ENCODE measurements at places on chromosomes 11 and 22. TPM values are rescaled to one million over a fixed set of nuclear protein-coding genes. Genes with fewer than 3 reads are reported as not detected.

Gene LRRC56
- 0.24 TPM for total RNA-seq

- DNase-seq = no peak
Measured at GRCh38 chr11:73409431-73409830, 33.2 kb downstream of the RELT start.

DNA sequence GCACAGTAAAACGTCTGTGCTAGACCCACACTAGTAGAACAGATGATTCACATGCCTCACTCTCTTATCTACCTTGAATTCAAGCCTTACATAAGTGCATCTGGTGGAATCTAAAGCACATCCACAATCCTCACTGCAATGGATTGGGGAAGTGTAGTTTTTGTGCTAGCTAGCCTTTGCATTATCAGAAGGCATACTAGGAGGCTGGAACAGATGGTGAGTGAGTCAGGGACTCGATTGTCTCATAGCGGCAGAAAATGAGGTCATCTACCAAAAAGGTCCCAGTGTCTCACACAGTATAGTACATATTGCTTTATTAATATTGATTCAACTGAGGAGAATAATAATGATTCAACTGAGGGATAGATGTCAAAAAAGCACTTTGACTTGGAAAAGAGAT is 9.3 kb downstream of the MSANTD4 start:
- no peak for DNase-seq

Gene SLC22A12
- total RNA-seq = 0.56 TPM

Gene GGTLC2
- not detected for total RNA-seq

GRCh38 chr11:86511086-86511551 is 136.4 kb downstream of the CCDC81 start:
- DNase-seq = no peak

- no peak for DNase-seq
Measured at GRCh38 chr11:77698896-77699295, 61.3 kb upstream of the CLNS1A start.

DNA sequence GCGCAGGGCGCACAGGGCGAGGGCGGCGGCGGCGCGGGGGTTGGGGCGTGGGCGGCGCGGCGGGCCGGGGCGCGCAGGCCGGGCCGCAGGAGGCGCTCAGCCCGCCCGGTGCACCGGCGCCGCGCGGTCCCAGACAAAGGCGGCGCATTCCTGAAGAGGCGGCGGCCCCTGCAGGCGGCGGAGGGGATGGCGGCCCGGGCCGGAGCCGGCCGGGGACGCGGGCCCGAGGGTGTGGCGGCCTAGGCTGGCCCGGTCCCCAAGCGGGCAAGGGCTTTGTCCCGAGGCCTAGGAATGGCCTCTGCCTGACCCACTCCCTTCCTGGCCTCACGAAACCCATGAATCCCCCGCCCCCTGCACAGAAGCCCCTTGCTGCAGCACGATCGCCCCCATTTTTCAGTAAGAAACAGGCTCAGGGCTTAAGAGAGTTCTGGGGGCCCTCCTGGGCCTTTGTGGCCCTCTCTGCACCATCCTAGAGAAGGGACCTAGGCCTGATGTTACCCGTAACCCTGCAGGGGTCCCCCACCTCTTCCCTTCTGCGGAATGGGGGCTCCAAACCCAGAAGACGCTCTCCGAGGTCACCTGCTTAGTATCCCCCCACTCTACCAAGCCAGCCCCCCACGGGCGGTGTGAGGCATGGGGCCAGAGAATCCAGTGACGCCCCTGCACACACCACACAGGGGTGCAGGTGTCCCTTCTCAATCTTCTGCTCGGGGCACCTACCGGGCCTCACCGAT is at the start of gene RTN4R:
Gene RTN4R (minus strand): TSS at position 40 of the 734 bp plus-strand sequence. CDS start 226 bp downstream, outside the sequence.
- DNase-seq = no peak

- DNase-seq = no peak
Measured at GRCh38 chr11:27290261-27291050, 72.6 kb downstream of the CCDC34 start.

GRCh38 chr11:15662285-15662684 is 547.6 kb downstream of the INSC start:
- no peak for DNase-seq

Gene SCGB1C1
- not detected for total RNA-seq

DNA sequence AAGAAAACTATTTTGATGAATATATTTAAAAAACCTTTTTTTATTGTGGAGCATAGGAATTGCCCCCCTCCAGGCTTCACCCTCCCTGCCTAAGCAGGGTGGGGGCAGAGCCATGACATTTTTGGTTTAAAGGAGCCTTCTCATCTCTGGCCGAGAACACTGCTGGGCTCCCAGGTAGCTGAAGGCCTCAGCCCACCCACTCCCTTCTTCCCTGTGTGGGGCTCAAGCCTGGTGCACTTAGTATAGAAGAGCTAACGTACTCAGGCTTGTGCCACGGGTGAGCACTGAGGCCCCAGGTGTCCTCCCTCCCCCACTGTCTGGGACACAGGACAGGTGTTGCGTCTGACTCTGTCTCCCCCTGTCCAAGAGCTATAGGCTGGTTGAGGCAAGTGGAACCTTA is 2.2 kb upstream of the IL18BP start:
- no peak for DNase-seq

DNA sequence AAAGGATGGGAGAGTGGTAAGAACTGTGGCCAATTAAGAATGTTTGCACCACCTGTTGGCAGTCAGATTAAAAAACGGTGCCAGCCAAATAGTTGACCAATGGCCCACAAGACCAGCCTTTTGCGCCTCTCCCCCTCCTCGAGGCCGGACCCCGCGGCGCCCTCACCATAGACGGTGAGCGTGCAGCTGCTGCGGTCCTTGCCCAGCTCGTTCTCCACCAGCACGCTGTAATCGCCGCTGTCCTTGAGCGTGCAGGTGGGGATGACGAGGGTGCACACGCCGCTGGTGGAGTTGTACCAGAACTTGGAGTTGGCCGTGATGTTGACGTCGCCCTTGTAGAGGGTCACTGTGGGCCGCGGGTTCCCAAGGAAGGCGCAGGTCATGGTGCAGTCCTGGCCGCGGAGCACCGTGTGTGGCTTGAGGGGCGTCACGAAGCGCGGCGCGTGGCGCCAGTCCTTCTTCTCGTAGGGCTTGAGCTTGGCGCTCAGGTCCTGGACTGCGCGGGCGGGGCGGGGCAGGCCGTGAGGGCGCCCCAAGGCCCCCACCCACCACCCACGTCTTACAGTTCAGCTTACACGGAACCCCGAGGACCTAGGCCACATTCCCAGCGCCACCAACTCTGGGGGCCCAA is 7.2 kb downstream of the TMEM86A start:
- DNase-seq = no peak

DNA sequence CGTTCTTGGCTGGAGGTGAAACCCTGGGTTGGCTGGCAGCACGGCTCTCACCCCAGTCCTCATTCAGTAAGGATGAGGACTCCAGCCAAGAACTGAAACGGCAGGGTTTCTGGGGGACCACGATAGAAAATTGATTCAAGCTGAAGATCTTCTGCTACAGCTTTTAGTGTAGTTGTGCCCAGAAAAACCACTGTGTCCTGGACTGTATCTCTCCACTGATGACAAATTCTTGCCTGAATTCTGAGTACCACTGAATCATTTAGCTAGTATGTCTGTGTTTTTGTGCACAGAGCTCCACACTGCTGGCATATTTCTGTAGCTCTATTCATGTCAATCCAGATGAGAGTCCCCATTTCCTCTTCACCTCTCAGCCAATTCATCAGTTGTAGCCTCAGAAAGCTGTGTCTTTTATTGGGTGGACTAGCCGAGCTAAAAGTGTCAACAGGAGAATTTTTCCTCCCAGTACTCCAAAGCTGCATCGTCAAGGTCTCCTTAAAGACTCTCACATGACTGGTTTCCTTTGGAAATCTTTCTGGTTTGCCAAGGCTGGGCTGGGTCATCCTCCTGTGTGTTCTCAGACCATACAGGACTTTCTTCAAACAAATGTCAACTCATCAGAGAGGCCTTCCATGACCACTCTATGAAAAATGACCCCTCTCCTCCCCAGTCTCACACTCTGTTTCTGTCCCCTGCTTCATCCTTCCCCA is 144.6 kb downstream of the LDLRAD3 start:
- DNase-seq = no peak

Gene RPL3
- 1,543 TPM for total RNA-seq

DNA sequence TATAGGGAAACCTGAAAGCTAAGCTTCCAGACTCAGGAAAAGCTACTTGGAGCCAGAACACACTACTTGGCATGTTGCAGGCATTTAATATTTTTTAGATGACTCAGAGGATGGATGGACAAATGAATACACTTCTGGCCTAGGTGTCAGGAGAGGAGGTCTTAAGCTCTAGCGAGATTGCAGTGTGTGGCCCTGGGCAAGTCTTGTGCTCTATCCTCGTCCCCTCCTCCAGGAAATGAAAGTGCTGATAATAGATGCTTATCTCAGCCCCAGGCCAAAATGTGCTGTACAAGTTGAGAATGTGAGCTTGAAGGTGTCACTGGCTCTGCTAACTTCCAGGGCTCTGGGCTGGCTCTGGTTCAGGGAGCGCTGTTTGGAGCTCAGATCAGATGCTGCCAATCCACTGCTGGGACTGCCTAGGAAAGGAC is 136.3 kb downstream of the PKNOX2 start:
- no peak for DNase-seq

DNA sequence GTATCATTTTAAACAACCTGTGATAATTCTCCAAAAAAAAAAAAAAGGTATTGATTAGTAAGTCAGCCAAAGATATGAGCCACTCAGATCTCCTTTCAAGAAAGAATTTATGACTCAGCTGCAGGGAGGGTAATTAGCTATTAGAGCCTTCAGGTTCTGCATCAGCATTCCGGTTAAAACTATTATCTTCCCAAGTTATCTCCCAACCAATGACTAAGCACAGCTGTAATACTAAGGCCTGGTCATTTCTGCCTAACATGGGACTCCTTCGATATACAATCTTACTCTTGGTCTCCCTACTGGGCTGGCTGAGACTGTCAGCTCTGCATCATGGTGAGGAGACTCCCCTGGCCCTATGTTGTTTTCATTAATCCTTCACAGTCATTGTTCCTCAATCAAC is 60.4 kb downstream of the SBF2 start:
- DNase-seq = no peak

GRCh38 chr11:26593691-26594090 is 21.6 kb upstream of the MUC15 start:
- DNase-seq = no peak

- no peak for DNase-seq
Measured at GRCh38 chr11:529728-530411, 5.5 kb downstream of the HRAS start.

Gene MCAM
- total RNA-seq = 1,211 TPM

GRCh38 chr22:31211482-31211861 is 626 bp upstream of the LIMK2 start:
- no peak for DNase-seq

Gene DDI1
- not detected for total RNA-seq

- no peak for DNase-seq
Measured at GRCh38 chr22:35634943-35635540, 13.2 kb upstream of the APOL6 start.

Gene MPZL2
- 29.8 TPM for total RNA-seq

DNA sequence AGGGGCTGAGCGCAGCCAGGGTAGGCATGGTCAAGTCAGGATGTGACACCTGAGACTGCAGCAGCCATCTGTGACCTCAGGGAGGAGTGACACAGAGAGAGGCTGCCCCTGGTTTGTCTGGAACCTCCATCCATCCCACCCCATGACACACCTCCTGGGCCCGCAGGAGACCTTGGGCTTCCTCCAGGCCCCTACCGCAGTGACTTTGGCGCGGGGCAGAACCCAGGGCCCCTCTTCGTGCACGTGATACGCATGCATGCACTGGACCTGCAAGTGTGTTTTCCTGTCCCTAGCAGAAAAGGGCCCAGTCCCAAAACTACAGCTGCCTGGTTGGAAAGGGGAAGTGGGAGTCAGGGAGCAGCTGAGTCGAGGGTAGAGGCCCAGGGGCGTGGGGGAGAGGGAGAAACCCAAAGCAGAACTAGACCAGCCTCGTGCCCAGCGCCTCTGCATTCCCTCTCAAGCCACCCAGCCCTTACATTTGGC is 7.9 kb upstream of the CYTH4 start:
- no peak for DNase-seq

DNA sequence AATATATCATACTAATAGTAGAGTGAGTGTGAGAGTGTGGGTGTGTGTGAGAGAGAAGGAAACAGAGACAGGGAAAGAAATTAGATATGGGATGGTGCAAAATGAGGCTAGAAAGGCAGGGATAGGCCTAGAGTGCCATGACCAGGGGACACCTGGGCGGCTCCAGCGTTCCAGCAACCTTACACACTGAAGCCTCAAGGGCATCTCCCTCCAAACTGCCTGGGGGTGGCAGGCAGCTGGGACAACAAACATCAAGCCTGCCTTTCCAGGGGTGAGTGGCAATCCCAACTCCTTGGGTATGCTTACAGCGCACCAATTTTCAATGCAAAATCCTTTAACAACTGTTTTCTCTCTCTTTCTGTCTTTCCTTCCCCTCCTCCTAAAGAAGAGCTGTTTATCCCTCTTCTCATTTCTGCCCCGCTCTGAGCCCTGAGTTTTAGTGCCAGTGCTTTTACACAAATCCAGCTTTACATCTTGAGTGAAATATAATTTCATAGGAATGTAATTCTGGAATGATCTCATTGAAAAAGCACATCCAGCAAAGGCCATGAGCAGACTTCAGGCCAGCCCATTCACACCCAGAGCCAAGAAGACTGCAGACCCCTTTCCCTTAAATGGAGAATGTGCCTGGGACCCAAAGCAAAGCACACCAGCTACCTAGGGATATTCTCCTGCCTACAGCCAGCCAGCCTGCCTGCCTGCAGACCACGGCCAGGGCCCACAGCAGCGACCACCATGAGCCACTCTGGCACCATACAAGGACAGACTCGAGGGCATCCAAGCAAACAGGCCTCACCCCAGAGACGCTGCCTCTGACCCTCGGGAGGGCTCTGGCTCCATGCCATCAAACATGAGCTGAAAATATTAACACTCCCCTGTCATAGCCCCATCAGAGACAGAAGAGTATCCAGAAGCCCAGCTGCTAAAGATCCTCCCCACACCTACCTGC is 90.3 kb downstream of the RPL27A start:
- DNase-seq = no peak

- DNase-seq = no peak
Measured at GRCh38 chr22:17562906-17563870, at the start of gene SLC25A18. Gene SLC25A18, plus strand, starts transcription at chr22:17563498. Its CDS starts 16,447 bp downstream, at chr22:17579945.

DNA sequence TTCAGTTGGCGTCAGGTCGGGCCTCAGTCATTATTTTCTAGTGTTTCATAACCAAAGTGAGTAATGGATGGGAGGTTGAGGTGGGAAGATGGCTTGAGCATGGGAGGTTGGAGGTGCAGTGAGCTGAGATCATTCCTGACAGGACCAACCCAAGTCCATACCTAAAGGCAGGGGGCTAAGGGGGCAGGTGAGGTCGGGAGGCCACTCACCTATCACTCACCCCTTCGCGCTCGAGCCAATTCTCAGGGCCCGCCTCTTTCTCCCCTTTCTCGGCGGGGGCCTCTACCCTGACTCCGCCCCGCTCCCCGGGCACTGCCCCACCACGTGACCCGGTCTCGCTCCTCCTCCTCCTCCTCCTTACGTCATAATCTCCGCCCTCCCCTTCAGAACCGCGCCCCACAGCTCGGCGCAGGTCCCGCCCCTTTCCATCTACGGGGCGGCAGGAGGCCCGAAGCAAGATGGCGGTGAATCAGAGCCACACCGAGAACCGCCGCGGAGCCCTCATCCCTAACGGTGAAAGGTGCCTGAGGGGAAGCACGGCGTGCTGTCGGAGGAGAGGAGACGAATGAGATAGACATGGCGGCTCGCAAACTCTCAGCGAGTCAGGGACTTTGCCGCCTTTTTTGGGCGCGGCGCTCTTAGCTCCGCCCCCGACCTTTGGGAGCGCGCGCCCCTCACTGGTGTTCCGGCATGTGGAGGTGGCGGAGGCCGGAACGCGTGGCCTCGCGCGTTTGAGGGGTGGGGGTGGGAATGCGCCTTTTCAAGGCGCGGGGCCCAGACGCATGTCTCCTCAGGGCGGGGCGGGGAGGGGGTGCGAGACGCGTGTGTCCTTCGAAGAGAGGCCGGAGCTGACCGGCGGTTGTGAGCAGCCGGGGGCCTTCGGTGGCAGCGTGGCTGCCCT is at the start of gene WBP2NL:
Gene WBP2NL (plus strand): TSS at position 428 of the 901 bp plus-strand sequence. CDS start 31 bp downstream, at position 459.
- peak; percentile 59 for DNase-seq
